ENCODE measurements at places on chromosomes 11 and 22. TPM values are rescaled to one million over a fixed set of nuclear protein-coding genes. Genes with fewer than 3 reads are reported as not detected.

CECR2 gene
- total RNA-seq = 8.3 TPM

SLC15A3 gene
- 17.5 TPM for total RNA-seq

MLC1 gene
- total RNA-seq = 0.07 TPM

SLC3A2 gene
- total RNA-seq = 63.6 TPM

PAMR1 gene
- 5.4 TPM for total RNA-seq

MYRF gene
- total RNA-seq = 0.25 TPM

DNA sequence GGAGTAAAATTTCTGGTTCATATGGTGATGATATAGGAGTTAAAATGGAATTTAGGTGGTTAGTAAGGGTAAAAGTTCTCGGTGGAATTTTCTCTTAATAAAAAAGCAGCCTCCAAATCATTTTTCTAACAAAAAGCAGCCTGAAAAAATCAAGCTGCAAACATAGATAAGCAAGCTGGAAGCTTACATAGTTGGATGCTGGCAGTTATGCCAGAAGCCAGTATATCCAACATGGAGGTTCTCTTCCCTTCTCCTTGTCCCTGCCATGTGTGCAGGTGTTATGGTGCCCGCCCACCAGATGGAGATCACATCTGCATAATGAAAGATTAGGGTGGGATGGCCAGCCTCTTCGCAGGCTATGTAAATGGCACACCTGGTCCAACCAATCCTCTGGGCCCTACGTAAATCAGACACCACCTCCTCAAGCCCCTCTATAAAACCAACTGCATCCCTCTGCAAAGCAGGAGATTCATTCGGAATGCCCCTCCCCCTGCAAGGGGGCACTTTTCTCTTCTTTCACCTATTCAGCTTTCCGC, 22.4 kb downstream of the PIWIL3 start:
- DNase-seq = no peak
- no peak overlapping the region for H3K4me3 ChIP-seq
- no peaks in the 10 kb centered on the region for H3K4me1 ChIP-seq
- H3K27ac ChIP-seq = no peak overlapping the region
- no peaks in the 10 kb centered on the region for H3K27me3 ChIP-seq

GRCh38 chr11:86990031-86990430, 34.8 kb upstream of the FZD4 start:
- no peaks in the 10 kb centered on the region for H3K4me1 ChIP-seq
- DNase-seq = no peak
- no peak overlapping the region for H3K27ac ChIP-seq
- no peaks in the 10 kb centered on the region for H3K36me3 ChIP-seq

DNA sequence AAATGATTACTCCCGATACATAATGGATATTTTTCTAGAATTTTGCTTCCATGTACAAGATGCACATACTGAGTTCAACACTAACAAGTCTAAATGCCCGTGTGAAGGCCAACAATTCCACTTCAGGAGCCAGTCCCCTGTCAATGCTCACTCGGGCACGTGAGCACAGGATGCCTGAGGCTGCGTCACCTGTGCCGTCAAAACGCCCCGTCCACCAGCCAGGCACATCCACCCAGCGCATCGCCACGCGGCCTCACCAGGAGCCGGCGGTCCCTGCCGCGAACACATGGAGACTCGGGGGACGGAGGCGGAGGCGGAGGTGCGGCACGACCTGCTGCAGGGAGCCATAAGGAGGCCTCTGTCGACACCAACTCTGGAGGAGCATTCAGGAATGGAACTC, 9.8 kb downstream of the TOLLIP start:
- DNase-seq = no peak
- H3K27ac ChIP-seq = peak overlapping the region; percentile 9
- H3K36me3 ChIP-seq = peaks cover 33% of the 10 kb centered on the region
